ENCODE measurements at places on chromosomes 2 and 18. TPM values are rescaled to one million over a fixed set of nuclear protein-coding genes. Genes with fewer than 3 reads are reported as not detected.

CXCR4 gene
- 7.1 TPM for total RNA-seq

PID1 gene
- 14.5 TPM for total RNA-seq

ASB18 gene
- total RNA-seq = not detected

MAL gene
- total RNA-seq = 5.6 TPM

HNMT gene
- 18.4 TPM for total RNA-seq

SLC14A1 gene
- 6.2 TPM for total RNA-seq

SCYGR4 gene
- not detected for total RNA-seq

SLC5A7 gene
- 0.78 TPM for total RNA-seq

COBLL1 gene
- total RNA-seq = 41.8 TPM

DSG1 gene
- not detected for total RNA-seq

GPR45 gene
- not detected for total RNA-seq
